ENCODE measurements at places on chromosomes 11 and 22.

- no peaks in the 10 kb centered on the region for H3K27me3 ChIP-seq
- no peak overlapping the region for H3K27ac ChIP-seq
- H3K4me3 ChIP-seq: no peak overlapping the region
- no peaks in the 10 kb centered on the region for H3K4me1 ChIP-seq
- no peak for DNase-seq
Measured at GRCh38 chr22:48475661-48476345, 1351.9 kb downstream of the BRD1 start.

DNA sequence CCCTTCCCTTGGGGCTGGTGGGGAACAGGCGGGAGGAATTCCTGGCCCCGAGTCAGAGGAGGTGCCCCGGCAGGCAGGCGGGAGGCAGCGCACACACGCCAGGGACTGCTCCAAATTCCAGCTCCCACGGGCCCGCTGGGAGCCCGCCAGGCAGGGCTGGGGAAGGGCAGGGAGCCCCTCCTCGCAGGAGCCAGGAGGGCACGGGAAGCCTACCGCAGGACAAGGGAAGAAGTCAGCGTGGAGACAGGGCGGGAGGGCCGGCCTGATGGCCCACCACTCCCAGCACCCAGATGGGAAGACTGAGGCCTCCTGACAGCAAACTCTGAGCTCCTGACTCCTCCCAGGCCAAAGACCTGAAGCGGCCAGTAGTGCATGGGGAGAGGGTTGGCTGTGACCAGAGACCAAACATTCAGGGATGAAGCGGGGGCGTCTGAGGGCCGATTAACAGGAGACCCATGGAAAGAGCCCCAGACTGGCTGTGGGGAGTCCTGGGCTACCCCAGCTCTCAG is 22.4 kb downstream of the RPL3 start:
- no peak for DNase-seq
- H3K36me3 ChIP-seq: no peaks in the 10 kb centered on the region
- H3K4me1 ChIP-seq: peaks cover 90% of the 10 kb centered on the region
- H3K27me3 ChIP-seq: no peaks in the 10 kb centered on the region

DNA sequence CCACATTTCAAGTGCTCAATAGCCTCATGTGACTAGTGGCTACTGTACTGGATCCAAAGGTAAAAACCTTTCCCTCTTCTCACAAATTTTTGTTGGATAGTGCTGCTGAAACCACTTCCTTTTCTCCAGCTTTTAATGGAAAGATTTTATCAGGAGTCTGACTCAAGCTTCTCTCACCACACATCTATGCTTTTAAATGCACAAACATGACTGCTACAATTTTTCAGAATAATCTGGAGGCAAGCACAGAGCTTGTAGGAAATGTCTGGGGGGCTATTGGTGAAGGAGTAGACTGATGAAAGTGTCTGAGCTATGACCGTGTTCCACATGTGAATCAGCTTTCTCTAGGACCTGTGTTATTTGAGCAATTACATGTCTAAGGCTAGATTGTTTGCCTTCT is 101.1 kb upstream of the FAT3 start:
- DNase-seq: no peak
- no peak overlapping the region for H3K27ac ChIP-seq
- H3K27me3 ChIP-seq: no peaks in the 10 kb centered on the region
- H3K4me3 ChIP-seq: no peak overlapping the region
- no peaks in the 10 kb centered on the region for H3K4me1 ChIP-seq

- DNase-seq: no peak
- H3K36me3 ChIP-seq: no peaks in the 10 kb centered on the region
- no peaks in the 10 kb centered on the region for H3K4me1 ChIP-seq
- H3K27me3 ChIP-seq: peaks cover 5% of the 10 kb centered on the region
- no peak overlapping the region for H3K4me3 ChIP-seq
Measured at GRCh38 chr11:84234462-84235202, 948.5 kb upstream of the CCDC90B start.

- H3K4me3 ChIP-seq: no peak overlapping the region
- DNase-seq: no peak
- H3K27ac ChIP-seq: no peak overlapping the region
- peaks cover 7% of the 10 kb centered on the region for H3K36me3 ChIP-seq
- no peaks in the 10 kb centered on the region for H3K4me1 ChIP-seq
Measured at GRCh38 chr22:25360411-25360810, 141.0 kb downstream of the CRYBB2 start.

DNA sequence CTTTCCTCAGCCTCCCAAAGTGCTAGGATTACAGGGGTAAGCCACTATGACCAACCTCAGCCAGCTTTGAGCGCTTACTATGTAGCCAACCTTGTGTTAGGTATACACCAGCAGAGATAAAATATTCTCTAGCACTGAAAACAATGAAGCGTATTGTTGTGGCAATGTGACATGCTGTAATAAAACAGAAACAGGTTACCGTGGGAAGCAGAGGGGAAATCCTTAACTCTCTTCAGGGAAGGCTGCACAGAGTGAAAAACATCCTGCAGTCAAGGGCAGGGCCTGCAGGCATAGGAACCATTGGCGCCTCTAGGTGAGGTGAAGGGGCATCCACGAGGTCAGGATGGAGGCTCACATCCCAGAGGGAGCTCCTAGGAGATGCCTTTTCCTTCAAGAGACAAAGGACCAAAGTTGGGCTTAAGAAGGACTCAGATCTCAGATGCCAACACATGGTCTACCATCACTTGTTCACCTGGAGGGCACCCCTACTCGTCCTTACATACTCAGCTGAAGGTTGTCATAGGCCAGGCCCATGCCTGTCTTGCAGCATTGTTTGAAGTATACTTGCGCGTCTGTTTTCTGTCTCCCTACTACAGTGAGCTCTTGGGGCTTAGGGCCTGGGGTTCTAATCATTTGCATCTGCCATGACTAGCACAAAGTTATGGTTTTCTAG is 8.0 kb downstream of the POLD4 start:
- H3K27me3 ChIP-seq: no peaks in the 10 kb centered on the region
- no peak for DNase-seq

DNA sequence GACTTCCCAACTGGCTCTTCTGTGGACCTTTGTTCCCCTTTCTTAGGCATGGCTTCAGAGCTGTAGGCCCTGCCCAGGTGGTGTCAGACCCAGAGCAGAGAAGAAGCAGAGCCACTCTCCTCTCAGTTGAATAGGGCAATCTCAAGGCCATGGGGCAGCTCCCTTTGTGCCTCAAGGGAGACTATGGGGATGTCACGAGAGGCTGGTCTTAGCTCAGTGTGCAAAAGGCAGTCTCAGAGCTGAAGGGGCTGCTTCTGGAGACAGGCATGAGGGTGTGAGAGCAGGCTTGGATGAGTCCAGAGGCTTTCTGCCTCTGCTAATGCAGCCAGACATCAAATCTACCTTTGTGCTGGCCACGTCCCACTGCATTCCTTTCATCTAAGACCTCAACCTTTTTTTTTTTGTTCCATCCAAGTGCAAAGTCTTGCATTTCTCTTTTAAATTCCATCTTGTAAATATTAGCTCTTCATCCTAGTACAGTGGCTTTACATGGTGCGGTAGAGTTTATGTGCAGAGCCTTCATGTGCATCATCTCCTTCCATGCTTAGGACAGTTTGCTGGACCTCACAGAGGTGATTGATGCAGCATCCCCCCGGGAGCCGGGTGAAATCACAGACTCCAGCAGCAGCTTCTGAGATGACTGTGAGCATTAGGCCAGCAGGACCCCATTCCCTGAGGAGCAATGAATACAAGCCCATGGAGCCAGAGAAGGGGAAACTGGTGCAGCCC is 34.2 kb upstream of the FCHSD2 start:
- peaks cover 11% of the 10 kb centered on the region for H3K4me1 ChIP-seq
- H3K4me3 ChIP-seq: no peak overlapping the region
- no peaks in the 10 kb centered on the region for H3K27me3 ChIP-seq
- no peak overlapping the region for H3K27ac ChIP-seq
- H3K36me3 ChIP-seq: no peaks in the 10 kb centered on the region
- no peak for DNase-seq

DNA sequence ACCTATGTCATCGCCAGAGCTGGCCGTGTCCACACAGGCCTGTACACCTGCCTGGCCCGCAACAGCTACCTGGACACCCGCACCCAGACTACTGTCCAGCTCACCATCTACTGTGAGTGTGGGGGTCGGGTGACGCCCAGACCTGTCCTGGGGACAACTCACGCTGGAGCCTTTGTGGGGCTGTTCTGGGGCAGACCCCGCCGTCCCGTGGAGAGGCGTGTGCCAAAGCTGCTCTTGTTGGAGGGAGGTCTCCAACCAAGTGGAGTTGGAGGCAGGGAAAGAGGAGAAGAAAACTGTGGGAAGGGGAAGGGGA is 4.3 kb downstream of the VSIG10L2 start:
- H3K4me3 ChIP-seq: no peak overlapping the region
- no peaks in the 10 kb centered on the region for H3K27me3 ChIP-seq
- no peaks in the 10 kb centered on the region for H3K36me3 ChIP-seq
- H3K27ac ChIP-seq: no peak overlapping the region

- no peak overlapping the region for H3K4me3 ChIP-seq
- no peaks in the 10 kb centered on the region for H3K36me3 ChIP-seq
- no peaks in the 10 kb centered on the region for H3K27me3 ChIP-seq
Measured at GRCh38 chr11:17387254-17387653, 1.2 kb downstream of the KCNJ11 start.

- H3K27me3 ChIP-seq: no peaks in the 10 kb centered on the region
- H3K4me1 ChIP-seq: peaks cover 9% of the 10 kb centered on the region
- DNase-seq: no peak
- no peak overlapping the region for H3K4me3 ChIP-seq
Measured at GRCh38 chr11:120594746-120595145, 83.2 kb downstream of the GRIK4 start.

DNA sequence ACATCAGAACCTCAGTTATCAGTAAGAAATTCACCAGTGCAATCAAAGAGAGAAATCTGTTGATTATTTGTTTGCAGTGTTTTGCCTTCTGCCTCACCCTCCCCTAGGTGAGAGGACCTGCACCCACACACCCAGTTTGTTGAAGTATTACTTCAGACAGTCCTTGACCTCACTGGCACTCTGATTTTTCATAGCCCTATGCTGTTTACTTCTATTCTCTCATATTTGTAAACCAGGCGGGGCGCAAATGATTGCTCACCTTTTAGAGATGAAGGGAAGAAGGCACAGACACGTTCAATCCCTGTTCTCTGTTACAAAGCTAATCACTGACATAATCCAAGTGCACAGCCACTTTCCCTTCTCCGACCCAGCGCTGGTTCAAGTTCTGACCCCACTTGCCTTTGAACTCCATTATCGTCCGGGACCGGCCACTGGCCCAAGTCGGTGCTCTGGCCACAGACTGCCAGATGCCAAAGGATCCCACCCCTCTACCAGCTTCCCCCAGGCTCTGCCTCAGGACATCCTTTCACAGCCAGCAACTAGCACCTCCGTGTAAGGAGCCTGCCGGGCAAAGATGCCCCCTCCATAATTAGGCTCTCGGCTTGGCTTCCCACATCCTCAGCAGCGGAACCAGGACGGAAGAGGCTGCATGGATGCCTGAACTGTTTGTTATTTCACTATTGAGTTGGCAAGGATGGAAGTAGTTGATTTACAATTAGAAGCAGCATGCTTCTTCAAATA is 1.7 kb downstream of the ETS1 start:
- H3K27me3 ChIP-seq: peaks cover 95% of the 10 kb centered on the region
- no peak for DNase-seq
- no peaks in the 10 kb centered on the region for H3K4me1 ChIP-seq
- H3K4me3 ChIP-seq: no peak overlapping the region
